Activated T-helper 17 cell treated with anti-CD3 and anti-CD28 coated beads, Interleukin-2, amount 50 U/mL, for 72 hours (primary cell): ENCODE measurements at places on chromosomes 16 and 17. TPM values are rescaled to one million over a fixed set of nuclear protein-coding genes. Genes with fewer than 3 reads are reported as not detected.

DNA sequence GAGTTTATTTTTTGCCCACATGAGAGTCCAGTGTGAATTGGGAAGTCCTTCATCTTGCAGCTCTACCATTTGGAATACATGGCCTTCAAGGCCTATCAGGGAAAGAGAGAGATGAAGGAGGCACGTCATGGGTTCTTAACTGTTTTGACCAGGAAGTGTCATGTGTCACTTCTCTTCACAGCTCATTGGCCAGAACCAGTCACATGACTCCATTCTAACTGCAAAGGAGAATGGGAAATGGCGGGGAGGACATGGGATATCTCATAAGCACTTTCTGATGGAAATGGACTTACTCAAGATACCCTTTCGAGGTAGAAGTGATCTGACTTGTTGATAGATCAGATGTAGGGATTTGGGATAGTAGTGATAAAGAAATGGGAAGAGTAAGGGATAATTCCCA, 57.9 kb upstream of the CES5A start:
- H3K27me3 ChIP-seq = peaks cover 22% of the 10 kb centered on the region
- H3K27ac ChIP-seq = no peak overlapping the region
- no peaks in the 10 kb centered on the region for H3K4me1 ChIP-seq

GLG1 gene
- total RNA-seq = 74.1 TPM

DNA sequence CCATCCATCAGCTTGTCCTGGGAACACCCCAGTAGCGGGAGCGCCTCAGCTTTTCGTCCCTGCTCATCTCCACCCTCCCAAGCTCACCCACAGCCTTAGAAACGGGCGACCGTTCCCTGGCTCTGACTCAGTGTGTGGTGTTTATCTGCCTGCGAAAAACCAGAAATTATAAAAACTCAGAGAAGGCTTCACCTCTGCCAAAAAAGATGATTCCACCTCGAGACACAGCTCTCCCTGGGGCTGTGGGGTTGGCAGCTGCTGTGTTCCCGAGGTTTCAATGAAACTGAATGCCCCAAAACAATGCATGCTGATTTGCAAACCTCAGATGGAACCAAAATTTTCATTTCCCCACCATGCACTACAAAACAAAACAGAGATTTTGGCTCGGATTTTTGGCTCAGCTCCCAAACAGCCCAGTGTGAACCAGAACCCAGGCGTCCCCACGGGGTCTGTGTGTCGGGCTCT, 62.4 kb upstream of the MED9 start:
- H3K36me3 ChIP-seq = no peaks in the 10 kb centered on the region
- no peaks in the 10 kb centered on the region for H3K27me3 ChIP-seq
- no peak overlapping the region for H3K4me3 ChIP-seq
- H3K4me1 ChIP-seq = peaks cover 9% of the 10 kb centered on the region
- ATAC-seq = no peak
- H3K27ac ChIP-seq = no peak overlapping the region

DNA sequence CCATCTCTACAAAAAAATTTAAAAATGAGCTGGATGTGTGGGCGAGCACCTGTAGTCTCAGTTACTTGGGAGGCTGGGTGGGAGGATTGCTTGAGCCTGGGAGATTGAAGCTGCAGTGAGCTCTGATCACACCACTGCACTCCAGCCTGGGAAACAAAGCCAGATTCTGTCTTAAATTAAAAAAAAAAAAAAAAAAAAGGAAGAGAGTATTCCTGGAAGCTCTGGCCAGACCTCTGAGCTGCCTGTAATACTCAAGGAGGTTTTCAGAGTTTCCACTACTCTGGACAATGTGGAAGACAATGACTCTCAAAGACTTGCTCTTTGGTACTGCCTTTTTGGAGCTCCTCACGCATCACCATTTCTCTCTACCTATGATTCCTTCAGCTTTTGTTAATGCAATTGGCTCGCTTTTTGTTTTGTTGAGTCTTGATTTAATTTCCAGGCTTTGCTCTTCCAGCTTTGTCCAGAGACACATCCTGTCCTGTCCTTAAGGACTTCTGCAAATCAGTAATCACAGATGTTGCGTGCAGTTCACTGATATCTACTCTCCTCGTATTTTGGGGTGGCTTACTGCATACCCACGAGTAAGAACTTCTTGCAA, 10.8 kb downstream of the CHD9 start:
- no peak overlapping the region for H3K4me3 ChIP-seq
- no peaks in the 10 kb centered on the region for H3K36me3 ChIP-seq
- no peaks in the 10 kb centered on the region for H3K27me3 ChIP-seq
- no peak for ATAC-seq

PARD6A gene
- total RNA-seq = 16.5 TPM

TBC1D3K gene
- total RNA-seq = not detected

GLYR1 gene
- 97.2 TPM for total RNA-seq

DNA sequence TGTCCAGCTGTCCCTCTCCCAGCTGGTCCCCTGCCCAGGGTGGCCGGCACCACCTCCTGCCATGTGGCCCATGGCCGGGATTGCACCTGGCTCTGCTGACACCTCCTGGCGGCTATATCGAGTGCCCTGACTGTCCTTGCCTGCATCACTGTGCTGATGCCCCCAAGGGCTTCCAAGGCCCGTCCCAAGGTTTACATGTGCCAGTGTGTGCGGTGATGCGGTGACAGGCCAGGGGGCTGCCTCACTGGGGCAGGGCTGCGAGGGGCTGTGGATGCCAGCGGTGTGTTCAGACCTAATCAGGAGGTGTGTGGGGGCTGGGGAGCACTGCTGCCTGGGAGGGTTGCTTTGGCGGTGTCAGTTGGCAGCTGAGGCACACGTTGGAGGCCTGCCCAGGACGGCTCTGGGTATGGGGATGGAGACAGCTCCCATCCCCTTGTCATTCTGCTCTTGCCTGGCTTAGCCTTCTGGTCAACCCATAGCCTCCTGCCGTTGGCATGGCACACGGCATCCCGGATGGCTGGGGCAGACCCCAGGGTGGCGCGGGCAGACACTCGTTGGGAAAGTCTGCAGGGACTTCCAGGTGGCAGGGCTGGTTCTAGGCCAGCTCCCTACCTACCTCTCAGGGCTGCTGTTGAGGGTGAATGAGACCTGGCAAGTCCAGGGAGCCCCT, 5.5 kb downstream of the MAP2K3 start:
- peaks cover 3% of the 10 kb centered on the region for H3K27me3 ChIP-seq
- peaks cover 8% of the 10 kb centered on the region for H3K4me1 ChIP-seq
- H3K36me3 ChIP-seq = peaks cover 86% of the 10 kb centered on the region
- peak overlapping the region; percentile 45 for H3K27ac ChIP-seq
- ATAC-seq = no peak

DNA sequence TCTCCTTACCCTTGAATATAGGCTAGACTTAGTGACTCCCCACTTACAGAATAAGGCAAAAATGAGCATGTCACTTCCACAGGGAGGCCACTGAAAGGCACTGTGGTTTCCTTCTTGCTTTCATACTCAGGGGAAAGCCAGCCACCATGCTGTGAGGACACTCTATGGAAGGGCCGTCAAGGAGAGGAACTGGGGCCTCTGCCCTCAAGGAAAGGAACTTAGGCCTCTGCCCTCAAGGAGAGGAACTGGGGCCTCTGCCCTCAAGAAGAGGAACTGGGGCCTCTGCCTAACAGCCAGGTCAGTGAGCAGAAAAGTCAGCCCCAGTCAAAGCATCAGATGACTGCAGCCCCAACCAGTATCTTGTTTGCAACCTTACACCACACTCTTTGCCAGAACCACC, 30.1 kb downstream of the VPS35 start:
- H3K36me3 ChIP-seq = peaks cover 66% of the 10 kb centered on the region
- peak; percentile 93 for ATAC-seq
- no peaks in the 10 kb centered on the region for H3K4me1 ChIP-seq

TLCD2 gene
- 1.1 TPM for total RNA-seq

- H3K36me3 ChIP-seq = no peaks in the 10 kb centered on the region
- H3K4me3 ChIP-seq = no peak overlapping the region
- ATAC-seq = no peak
- H3K27me3 ChIP-seq = peaks cover 26% of the 10 kb centered on the region
Observed at GRCh38 chr16:77234611-77235010, 35.4 kb downstream of the SYCE1L start.

NUBP1 gene
- 32.9 TPM for total RNA-seq

KRTAP2-3 gene
- total RNA-seq = not detected

DNA sequence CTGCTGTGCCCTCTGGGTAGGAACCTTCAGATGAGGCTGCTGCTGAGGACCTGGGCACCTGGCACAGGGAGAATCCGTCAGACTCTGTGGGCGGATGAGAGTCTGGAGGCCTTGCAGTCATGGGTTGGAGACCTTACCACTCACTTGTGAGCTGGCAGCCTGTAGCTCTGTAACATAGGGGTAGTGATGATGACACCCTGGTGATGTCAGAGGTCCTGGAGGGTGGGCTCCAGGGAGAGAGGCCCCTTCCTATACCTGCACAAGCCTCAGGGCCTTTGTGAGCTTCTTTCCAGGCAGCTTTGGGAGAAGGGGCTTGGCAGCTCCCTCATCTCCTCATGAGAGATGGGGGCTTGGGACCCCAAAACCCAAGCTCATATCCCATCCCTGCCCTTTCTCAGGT, 1.6 kb downstream of the MIEF2 start:
- peak overlapping the region; percentile 75 for H3K27ac ChIP-seq
- no peak for ATAC-seq
- H3K4me1 ChIP-seq = peaks cover 2% of the 10 kb centered on the region
- no peaks in the 10 kb centered on the region for H3K27me3 ChIP-seq
- peak overlapping the region; percentile 84 for H3K4me3 ChIP-seq

- H3K36me3 ChIP-seq = no peaks in the 10 kb centered on the region
- H3K4me1 ChIP-seq = no peaks in the 10 kb centered on the region
- no peak for ATAC-seq
- H3K4me3 ChIP-seq = no peak overlapping the region
- H3K27me3 ChIP-seq = no peaks in the 10 kb centered on the region
- no peak overlapping the region for H3K27ac ChIP-seq
Observed at GRCh38 chr16:25073854-25074253, 37.7 kb upstream of the LCMT1 start.

DNA sequence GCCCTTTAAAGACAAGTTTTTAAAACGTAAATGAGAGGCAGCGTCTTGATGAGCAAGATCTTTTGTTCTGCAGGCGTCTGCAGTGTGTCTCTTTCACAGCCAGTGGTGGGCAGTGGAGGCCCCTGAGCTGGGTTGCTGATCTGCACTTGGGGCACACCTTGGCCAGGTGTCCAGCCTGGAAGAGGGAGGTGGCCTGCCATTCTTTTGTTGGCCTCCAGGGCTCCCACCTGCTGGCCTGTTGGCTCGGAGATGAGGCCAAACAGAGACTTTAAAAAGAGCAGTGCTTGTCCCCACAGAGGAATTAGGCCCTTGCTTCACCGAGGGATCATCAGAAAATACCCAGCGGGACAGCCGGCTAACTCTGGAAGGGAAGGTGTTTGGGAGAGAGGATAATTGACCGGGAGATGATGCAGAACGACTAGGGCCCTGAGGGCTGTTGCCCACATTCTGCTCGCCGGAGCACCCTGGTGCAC, 145.9 kb upstream of the PLCG2 start:
- H3K36me3 ChIP-seq = peaks cover 7% of the 10 kb centered on the region
- peak; percentile 77 for ATAC-seq
- peak overlapping the region; percentile 87 for H3K4me3 ChIP-seq
- peaks cover 35% of the 10 kb centered on the region for H3K4me1 ChIP-seq
- no peaks in the 10 kb centered on the region for H3K27me3 ChIP-seq
- peak overlapping the region; percentile 98 for H3K27ac ChIP-seq

DNA sequence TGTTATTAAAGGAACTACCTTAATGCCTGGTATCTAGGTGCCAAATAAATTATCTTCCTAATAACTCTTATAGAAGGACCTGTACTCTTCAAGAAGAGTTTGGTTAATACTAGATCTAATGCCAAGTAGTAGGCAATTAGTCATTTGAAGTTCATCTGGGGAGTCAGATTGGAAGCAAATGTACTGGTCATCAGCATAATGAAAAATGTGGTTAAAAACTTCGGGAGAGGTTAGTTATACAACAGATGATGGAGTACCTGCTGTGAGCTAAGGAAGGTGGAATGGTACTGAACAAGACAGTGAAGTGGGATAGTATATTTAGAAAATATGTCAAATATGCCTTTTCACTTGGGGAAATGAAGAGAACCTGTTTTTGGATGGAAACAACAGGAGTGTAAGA, 49.2 kb downstream of the TNRC6A start:
- peaks cover 87% of the 10 kb centered on the region for H3K36me3 ChIP-seq
- ATAC-seq = no peak
- H3K4me3 ChIP-seq = no peak overlapping the region
- no peak overlapping the region for H3K27ac ChIP-seq
- peaks cover 11% of the 10 kb centered on the region for H3K4me1 ChIP-seq
- no peaks in the 10 kb centered on the region for H3K27me3 ChIP-seq

MEOX1 gene
- total RNA-seq = 3.3 TPM

- H3K36me3 ChIP-seq = peaks cover 49% of the 10 kb centered on the region
- peak; percentile 34 for ATAC-seq
- peak overlapping the region; percentile 99 for H3K27ac ChIP-seq
- H3K4me1 ChIP-seq = peaks cover 6% of the 10 kb centered on the region
- H3K27me3 ChIP-seq = no peaks in the 10 kb centered on the region
- peak overlapping the region; percentile 96 for H3K4me3 ChIP-seq
Observed at GRCh38 chr17:75289832-75290337, 652 bp upstream of the SLC25A19 start.

DNA sequence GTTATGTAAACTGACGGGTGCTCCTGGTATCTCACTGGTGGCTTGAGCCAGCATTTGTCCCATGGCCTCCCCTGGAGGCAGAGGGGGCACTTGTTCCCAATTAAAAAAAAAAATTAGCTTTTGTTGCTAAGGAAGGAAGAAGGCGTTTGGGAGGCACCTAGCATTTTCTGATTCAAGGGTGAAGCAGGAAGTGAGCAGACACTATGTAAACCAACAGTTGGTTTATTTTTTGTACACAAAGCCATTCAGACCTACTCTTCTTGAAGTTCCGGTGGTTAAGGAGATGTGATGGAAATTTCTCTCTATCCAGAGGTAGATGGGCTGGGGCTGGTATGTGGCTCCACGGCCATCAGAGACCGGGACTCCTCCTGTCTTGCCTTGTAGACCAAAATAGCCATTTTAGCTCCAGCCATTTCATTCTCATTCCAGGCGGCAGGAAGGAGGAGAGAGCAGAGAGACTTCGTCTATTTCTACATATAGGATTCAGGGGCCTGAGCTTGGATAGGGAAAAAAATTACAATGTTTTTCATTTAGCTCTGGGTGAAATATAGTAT, 103.0 kb downstream of the SNX29 start:
- peak overlapping the region; percentile 78 for H3K4me3 ChIP-seq
- H3K36me3 ChIP-seq = no peaks in the 10 kb centered on the region
- H3K4me1 ChIP-seq = peaks cover 32% of the 10 kb centered on the region
- H3K27me3 ChIP-seq = no peaks in the 10 kb centered on the region
- peak overlapping the region; percentile 93 for H3K27ac ChIP-seq

DNA sequence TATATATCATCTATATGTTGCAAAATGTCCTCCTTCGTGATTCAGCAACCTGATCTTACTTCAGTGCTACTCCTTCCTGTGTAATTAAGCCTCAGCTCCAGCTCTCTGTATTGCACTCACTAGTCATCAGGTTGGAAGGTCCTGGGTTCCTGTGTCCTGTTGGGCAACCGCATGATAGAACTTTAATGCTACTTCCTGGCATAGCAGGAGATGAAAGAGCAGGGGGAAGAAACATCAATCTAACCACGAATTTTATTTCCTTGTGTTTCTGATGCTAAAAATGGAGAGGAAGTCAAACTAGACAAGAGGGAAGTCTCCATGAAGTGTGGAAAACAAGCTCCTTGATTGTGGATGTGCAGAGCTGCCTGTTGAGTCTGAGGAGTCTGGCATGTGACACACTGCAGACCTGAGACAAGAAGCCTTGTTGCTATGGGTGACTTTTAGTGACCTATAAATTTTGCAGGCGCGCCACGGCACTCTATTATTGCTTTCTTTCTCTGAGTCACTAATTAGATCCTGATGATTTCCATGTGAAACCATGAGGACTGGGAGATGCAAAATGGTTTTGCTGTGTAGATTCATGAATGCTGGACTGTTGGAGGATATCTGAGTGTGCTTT, 25.6 kb downstream of the IGSF6 start:
- H3K4me3 ChIP-seq = peak overlapping the region; percentile 50
- peaks cover 26% of the 10 kb centered on the region for H3K4me1 ChIP-seq
- no peaks in the 10 kb centered on the region for H3K27me3 ChIP-seq
